Lower leg skin (tissue), 4 donors: ENCODE measurements at places on chromosomes 7 and 10.

GRCh38 chr10:86592413-86592812 is 61.9 kb upstream of the OPN4 start:
- peak; percentile 57 for DNase-seq

- no peak for DNase-seq
Measured at GRCh38 chr7:88090240-88090639, 129.6 kb downstream of the SRI start.

DNA sequence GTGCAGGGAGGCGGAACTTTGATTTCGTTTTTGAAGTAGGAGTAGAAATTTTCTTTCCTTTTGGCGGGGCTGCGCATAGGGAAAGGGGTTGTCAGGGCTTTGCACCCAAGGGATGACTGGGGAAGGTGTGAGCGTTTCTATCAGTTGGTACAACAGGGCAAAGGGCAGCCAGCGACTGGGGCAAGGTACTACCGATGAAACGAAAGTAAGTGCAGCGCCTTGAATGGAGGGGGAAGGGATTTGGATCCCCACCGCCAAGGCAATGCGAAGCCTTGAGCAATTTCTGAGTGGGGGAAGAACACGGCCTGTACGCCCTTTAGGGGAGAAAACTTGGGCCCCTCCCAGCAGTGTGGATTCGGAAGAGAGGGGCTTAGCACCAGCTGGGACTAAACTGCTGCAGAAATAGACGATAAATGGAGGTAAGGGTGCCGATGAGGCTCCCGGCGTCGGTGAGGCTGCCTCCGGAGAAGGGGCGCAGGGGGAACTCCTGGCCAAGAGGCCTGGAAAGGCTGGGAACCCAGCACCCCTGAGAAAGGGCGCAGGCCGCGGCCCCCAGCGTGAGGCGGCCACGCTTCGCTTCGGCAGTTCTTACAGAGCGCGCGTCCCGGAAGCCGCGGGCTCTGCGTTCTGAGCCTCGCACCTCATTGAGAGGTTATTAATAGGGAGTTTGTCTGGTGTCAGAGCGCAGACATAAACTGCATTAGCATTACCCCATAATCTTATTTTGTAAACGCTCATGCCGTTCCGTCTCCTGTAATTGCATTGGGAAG is 10.0 kb upstream of the TLX1 start:
- no peak for DNase-seq

DNA sequence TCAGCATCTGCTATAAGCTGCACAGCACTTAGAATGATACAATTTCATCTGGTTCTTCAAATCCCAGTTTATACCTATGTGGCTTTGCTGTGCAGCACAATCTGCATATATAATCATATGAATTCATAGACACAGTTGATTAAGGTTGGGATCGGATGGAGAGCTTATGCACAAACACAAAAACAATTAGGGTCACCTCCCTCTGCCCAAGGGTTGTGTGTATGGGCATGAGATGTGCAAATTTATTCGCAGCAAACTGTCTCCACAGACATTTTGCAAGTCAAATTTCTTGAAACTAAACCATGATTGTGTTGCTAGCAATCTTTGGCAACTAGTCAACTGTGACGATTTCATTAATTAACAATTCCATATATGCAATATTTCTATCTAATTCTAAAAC is 955.7 kb downstream of the SORCS3 start:
- DNase-seq: no peak

GRCh38 chr10:6840201-6840691 is 260.2 kb upstream of the PRKCQ start:
- no peak for DNase-seq

GRCh38 chr7:151890355-151891004 is 13.6 kb upstream of the PRKAG2 start:
- DNase-seq: no peak

- DNase-seq: no peak
Measured at GRCh38 chr7:47937065-47937687, 11.1 kb downstream of the PKD1L1 start.

DNA sequence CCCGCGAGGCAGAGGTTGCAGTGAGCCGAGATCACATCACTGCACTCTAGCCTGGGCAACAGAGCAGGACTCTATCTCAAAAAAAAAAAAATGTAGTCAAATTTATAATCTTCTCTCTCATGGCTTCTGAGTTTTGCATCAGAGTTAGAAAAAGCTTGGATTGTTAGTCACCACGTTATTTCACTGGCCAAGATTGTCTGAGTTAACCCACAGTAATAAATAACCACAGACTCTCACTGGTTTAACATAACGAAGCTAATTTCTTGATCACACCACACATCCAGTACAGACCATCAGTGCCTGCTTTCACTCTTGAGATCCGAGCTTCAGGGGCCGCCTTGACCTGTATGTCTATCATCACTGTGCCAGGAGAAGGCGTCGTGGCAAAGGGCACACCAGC is 116.8 kb upstream of the JCAD start:
- DNase-seq: no peak

- peak; percentile 86 for DNase-seq
Measured at GRCh38 chr10:688312-689120, 952 bp downstream of the DIP2C start.

DNA sequence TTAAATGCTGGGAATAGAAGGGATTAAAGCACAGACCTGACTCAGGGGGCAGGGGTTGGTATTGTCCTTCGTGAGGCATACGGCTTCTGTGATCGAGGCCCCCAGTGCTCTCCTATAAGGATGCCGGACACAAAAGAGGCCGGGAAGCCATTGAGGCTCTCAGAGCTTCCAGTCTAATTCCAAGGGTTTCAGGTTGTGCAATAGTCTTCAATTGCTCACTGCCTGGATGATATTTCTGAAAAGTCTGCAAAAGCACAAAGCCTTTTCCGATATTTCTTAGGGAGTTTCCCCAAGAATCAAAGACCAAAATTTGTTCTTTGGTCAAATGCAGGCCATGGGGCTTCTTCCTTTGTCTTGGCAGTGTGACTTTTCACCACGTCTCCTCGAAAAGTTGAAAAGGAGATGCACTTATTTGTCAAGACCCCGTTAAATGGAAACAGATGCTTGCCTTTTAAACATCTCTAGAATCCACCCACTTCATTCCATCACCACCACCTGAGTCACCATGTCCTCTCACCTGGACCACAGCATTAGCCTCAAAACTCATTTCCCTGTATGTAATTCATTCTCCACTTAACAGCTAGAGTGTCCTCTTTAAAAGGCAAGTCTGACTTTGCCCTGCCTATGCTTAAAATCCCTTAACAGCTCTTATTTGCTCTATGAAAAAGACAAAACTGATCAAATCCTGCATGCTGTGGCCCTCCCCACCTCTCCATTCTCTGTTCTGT is 134.8 kb upstream of the NAMPT start:
- DNase-seq: no peak

DNA sequence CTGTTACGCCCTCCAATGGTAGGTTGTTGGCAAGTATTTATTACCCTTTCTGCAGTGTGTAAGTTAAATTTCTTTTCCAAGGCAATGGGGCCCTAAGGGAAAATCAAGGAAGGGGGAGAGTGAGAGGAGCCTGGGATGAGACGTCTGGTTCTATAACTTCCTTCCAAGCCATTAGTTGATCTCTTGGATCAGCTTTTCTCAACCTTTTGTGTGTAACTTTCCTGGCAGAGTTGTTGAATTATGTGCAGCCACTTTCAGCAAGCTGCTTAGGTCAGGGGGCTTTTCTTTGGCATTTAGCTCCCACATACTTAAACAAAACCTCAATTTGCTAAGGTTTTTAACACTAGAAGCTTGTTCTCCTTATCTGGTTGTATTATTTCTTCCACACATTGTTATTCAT is 127.1 kb downstream of the NXPH1 start:
- DNase-seq: no peak

DNA sequence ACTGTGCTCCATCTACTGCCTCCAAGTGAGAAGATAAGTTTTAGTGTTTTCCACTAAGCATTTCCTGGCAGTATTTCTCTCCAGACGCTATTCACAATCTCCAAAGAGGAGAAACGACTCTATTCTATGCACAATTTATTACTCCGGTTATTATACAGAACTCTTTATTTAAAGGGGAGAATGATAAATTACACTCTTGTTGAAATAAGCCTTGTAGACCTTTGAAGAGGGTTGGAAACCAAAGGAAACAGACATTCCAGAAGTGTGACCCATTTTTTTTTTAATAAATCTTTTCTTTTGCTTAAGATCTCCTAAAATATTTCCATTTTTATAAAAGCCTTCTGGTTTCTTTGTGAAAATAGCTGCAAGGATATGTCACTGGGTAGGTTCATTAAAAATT is 76.1 kb upstream of the HDAC9 start:
- no peak for DNase-seq

- DNase-seq: peak; percentile 23
Measured at GRCh38 chr10:86117051-86117450, 249.5 kb downstream of the GRID1 start.

DNA sequence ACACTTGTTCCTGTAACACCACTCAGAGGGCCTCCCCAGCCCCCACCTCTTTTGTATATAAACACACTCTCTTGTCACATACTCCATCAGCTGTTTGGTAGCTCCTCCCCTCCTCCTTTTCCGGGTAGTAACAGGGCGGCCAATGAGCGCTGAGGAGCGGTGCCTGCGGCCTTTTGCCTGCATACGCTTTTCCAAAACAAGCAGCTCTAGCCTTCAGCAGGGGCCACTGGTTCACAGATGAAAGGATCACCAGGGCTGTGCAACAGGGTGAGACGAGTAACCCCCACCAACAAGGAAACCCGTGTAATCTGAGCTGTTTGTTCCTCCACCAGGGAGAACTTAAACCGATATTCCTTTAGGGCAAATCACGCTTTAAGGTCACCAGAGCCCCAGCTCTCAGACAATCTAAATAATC is 3.9 kb downstream of the UBE2H start:
- DNase-seq: peak; percentile 91

DNA sequence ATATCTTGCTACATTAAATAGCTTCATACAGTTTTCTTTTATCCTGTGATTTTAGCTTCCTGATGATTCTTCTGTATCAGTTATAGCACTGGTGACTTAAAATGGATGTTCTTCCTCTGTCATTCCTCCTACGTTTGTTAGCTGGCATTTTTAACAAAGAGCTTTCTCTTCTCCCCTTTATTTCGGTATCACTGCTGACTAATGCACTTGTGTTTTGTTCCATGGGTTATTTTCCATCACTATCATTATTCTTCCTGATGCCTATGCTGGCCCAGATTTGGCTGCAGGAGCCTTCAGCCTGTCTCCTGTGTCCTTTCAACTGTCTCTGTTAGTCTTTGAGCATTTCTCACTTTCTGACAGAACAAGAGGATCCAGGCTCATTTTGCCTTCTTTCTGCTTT is 13.1 kb downstream of the BMS1 start:
- DNase-seq: no peak

- no peak for DNase-seq
Measured at GRCh38 chr10:15672469-15672868, 47.3 kb downstream of the ITGA8 start.

- DNase-seq: no peak
Measured at GRCh38 chr10:124086787-124087671, 6.4 kb downstream of the CHST15 start.

DNA sequence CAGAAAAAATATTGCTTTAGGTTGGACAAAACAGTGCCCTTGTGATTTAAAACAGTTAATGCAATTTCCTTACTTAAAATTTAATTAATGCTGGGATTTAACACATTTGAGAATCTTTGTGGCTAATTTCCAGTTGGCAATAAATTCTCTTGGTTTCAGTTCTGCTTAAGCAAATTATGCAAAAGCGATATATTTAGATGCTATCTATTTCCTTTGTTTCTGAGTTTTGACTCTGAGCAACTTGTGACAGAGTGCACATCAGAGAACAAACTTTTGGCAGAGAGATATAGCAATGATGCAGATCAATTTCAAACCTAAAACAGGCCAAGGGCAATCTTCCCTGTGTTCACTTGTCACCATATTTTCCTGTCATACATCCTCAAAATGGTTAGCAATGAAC is 933.6 kb upstream of the ZWINT start:
- DNase-seq: no peak

DNA sequence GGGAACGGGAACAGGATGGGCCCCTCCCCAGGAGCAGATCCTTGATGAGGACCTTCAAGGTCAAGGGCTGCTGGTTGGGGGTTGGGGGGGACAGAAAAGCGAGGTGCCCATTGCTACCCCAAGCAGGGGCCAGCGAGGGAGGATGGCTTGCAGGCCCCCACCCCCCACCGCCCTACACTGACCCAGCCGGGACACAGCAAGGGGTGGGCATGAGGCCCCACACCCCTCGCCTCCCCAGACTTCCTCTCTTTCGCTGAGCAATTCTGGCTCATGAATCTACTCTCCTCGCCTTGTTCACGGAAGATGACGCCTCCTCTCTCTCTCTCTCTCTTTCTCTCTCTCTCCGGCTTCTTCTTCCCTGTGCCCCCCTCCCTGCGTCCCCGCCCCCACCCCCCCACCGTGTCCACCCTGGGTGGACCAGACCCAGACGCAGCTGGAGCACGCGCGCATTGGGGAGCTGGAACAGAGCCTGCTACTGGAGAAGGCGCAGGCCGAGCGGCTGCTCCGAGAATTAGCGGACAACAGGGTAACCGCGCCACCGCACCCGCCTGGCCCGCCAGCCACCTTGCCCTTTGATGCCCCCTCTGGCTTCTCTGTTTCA is 81.1 kb upstream of the GTF2IRD1 start:
- DNase-seq: no peak

DNA sequence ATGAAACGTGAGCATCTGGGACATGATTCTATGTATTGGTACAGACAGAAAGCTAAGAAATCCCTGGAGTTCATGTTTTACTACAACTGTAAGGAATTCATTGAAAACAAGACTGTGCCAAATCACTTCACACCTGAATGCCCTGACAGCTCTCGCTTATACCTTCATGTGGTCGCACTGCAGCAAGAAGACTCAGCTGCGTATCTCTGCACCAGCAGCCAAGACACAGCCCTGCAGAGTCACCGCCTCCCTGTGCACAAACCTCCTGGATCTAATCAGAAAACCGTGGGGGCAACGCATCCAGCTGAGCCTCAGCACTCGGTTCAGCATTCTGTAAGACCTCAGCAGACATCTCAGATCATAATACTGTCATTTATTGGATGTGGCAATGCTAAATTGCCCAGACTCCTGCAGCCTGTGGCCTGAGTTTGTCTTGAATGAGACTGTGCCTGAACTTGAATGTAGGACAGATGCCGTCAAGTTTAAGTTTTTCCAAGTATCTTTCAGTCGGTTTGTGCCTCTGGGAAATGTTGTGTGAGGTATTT is 41.5 kb upstream of the PRSS58 start:
- no peak for DNase-seq

- DNase-seq: no peak
Measured at GRCh38 chr10:81953420-81953819, 78.4 kb downstream of the NRG3 start.

GRCh38 chr7:20435305-20435704 is 104.6 kb downstream of the ITGB8 start:
- peak; percentile 87 for DNase-seq

DNA sequence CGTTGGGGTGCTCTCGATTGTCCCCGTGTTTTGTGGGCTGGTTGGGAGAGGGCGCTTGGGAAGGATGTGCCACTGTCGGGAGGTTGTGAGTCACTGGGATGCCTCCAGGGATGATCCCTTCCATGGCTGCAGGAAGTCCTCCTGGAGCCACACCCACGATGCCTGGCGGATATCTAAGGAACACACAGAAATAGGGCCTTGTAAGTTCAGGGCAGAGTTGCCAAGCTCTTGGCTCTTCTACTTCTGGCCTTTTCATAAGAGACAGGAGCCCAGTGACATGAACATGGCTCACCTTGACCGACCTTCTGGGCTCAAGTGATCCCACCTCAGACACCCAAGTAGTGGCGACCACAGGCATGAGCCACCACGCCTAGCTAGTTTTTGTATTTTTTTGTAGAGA is 47.6 kb downstream of the ZRANB1 start:
- no peak for DNase-seq
